Testis (tissue), 5 donors: ENCODE measurements at places on chromosomes 6 and 20. TPM values are rescaled to one million over a fixed set of nuclear protein-coding genes. Genes with fewer than 3 reads are reported as not detected.

The HAO1 gene
- 0.16 TPM for total RNA-seq

The HLA-DRA gene
- total RNA-seq, result 23.4 TPM

- DNase-seq, result no peak
These were observed 48.2 kb upstream of the FAM50B start for GRCh38 chr6:3800850-3801591.

DNA sequence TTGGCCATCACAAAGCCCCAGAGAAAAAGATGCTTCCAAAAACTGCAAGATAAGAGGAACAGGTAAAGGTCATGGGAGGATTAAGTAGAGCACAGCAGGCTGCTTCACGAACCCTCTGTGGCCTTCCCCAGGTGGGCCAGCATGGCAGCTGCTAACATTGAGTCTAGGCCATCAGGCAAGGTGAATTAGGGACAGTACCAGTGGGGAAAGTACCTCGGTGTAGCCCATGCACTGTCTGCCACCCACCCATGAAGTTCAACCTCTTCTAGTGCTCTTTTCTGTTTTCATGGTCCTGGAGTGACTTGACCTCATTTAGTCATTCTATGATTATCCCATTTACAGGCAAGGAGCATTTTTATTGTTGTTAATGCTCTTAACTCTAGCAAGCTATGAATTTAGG, 108.6 kb upstream of the DUSP22 start:
- no peak for DNase-seq

GRCh38 chr6:167957626-167958025, 39.8 kb upstream of the KIF25 start:
- no peak for DNase-seq

DNA sequence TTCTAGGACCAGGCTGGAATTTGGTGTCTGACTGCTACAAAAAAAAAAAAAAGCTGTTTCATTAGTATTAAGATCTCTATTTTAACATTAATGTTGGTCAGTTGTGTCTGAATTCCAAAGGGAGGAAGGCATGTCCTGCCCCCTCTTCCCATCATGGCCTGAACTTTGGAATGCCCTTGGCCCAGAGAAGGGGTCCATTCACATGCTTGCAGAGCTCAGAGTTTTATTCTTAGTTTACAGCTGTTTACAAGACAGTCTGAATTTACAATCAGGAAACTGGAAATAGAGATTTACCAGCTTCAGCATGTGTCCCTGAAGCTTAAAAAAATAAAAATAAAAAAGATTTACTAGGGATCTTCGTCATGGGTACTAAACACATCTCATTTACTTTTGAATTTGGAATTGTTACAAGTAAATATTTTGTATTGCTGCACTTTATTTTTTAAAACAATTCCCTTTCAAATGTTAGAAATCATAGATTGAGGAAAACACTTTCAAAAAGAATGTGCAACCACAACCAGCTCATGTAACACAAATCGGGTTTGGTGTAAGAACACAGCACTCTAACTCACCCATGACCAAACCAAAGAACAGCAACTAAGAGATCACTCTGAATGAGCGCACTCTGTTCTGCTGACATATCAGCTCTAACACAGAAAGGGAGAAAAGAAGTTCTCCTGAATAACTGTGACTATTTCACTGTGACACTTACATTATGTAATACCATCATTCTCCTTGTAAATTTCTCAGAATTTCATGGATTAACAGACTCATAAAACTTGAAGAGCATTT, 6.6 kb upstream of the SERPINB6 start:
- no peak for DNase-seq

GRCh38 chr6:38221251-38221650, 401.7 kb downstream of the ZFAND3 start:
- no peak for DNase-seq

- peak; percentile 31 for DNase-seq
These were observed 189.1 kb downstream of the DTNBP1 start for GRCh38 chr6:15473741-15474161.

The TREM2 gene
- 0.63 TPM for total RNA-seq

GRCh38 chr6:72857791-72858585, 236.1 kb downstream of the KCNQ5 start:
- no peak for DNase-seq

GRCh38 chr20:37954626-37955025, 51.7 kb downstream of the VSTM2L start:
- DNase-seq, result no peak

- no peak for DNase-seq
These were observed 48.8 kb upstream of the PAK5 start for GRCh38 chr20:9887706-9888105.

DNA sequence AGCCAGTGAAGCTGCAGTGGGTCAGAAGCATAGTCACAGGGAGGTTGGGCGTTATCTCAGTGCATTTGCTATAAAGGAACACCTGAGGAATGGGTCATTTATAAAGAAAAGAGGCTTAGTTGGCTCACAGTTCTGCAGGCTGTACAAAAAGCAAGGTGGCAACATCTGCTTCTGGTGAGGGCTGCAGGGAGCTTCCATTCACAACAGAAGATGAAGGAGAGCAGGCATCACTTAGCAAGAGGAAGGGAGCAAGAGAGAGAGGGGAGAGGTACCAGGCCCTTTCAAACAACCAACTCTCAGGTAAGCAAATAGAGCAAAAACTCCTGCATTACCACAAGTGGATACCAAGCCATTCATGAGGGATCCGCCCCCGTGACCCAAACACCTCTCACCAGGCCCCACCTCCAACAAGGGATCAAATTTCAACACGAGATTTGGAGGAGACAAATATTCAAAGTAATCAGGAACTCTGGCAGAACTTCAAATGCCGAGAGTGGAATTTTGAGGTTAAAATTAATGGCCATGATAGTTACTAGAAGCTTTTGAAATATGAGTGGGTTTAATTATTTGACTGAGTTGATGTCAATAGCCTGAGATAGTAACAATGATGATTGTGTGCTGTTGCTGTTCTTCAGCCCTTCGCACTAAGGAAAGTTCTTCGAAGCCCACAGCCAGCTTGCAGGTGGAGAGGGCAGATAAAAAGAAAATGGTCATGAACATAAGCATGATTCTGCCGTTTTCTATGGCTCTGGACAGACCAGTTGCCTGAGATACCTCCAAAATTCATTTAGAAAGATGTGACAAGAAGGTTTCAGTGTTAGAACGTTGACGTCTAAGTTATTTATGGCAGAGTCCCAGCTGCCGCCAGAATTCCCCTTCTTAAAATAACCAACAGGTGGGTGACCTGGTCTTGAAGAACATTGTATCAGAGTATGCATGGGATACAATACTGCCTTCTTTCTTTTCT, 55.3 kb upstream of the ADTRP start:
- DNase-seq, result no peak

GRCh38 chr6:145899915-145900569, 64.1 kb downstream of the SHPRH start:
- DNase-seq, result no peak

GRCh38 chr6:816510-817084, 123.7 kb upstream of the EXOC2 start:
- DNase-seq, result no peak

The SPATS1 gene
- total RNA-seq, result 10.7 TPM

GRCh38 chr6:97461218-97461617, 178.2 kb upstream of the MMS22L start:
- DNase-seq, result no peak

- DNase-seq, result no peak
These were observed 63.4 kb upstream of the AFDN start for GRCh38 chr6:167763056-167763944.

The RIPPLY2 gene
- total RNA-seq, result 0.63 TPM

The DNAH8 gene
- 17.2 TPM for total RNA-seq

DNA sequence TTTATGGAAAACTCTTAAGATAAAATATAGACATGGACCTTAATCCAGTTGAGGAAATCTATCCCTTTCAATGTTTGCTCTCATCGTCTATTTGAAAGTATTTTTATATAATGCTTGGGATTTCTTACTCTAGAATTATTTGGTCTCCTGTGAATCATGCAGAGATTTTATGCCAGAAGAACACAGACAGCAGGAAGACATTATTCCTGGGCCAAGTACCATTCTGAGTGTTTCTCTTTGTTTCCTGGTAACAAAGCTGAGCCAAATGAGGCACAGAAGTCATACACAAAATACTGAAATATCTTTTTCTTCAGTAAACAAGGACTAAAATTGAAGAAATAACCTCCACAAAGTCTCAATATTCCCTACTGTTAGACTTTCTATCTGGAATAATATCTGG, 538.2 kb upstream of the EYS start:
- DNase-seq, result no peak

The TEAD3 gene
- 10.6 TPM for total RNA-seq

The GMPR gene
- 215 TPM for total RNA-seq

The SNAI1 gene
- 7.0 TPM for total RNA-seq

- DNase-seq, result no peak
These were observed 32.8 kb downstream of the RAB22A start for GRCh38 chr20:58342104-58342945.
